Activated CD4-positive, alpha-beta T cell treated with anti-CD3 and anti-CD28 coated beads for 24 hours (primary cell): ENCODE measurements at places on chromosomes 4 and X.

DNA sequence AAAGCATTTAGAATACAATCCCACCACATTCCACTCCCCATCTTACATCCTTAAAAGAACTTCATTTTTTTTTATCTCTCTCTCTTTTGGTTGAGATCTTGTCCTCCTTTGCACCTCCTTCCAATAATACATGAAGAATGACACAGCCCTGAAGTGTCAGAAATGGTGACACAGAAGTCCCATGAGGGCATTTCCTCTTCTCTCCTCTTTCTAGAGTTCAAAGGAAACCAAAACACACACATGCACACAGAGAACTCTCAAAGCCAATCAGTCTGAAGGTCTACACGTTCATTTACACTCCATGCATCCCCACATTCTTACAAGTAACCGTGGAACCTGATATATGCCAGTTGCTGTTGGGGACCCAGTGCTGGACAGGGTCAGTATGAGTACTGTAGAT, 450.7 kb downstream of the HNRNPD start:
- DNase-seq: no peak

- DNase-seq: no peak
Measured at GRCh38 chrX:21158678-21159077, 215.5 kb upstream of the CNKSR2 start.

- no peak for DNase-seq
Measured at GRCh38 chrX:397575-397974, 10.9 kb upstream of the PPP2R3B start.

- no peak for DNase-seq
Measured at GRCh38 chr4:158998624-158999023, 104.3 kb upstream of the RAPGEF2 start.

DNA sequence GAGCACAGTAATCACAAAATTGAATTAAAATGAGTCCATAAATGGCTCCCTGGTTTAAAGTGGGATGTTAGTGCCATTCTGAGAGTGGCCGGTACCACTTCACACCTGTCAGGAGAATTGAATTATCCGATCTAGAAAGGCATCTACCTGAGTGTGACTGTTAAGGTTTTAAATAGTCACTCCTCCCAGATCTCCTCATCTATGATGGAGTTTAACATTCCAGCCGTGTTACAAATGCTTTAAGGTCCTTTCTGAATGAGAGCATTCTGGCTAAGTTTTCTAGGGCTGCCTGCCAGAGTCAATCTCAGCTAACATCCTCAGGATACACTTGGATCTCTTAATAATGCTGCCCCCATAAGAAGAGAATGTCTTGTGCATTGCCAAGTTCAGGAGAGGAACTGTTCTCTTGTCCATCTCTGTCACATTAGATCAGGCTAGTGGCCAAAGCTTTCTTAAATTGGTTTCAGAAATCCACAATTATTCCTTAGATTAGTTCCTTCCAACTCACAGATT, 231.1 kb downstream of the SLC39A8 start:
- DNase-seq: no peak

DNA sequence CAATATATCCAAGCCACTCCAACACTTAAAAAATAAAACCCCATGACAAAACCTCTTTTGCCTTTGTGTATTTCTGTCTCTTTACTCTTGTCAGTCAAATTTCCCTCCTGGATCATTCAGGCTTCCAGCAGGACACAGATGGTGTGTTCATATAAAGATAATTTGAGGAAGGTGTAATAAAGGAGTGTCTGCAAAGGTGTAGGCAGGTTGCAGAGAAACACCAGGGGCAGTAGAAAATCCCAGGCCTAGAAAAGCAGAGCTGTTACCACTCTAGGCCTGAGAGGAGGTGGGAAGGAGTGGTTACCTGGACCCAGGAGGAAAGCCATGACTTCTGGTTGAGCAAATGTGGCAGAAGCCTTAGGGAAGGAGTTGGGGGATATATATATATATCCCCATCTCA, 28.8 kb downstream of the CHRNA9 start:
- no peak for DNase-seq

DNA sequence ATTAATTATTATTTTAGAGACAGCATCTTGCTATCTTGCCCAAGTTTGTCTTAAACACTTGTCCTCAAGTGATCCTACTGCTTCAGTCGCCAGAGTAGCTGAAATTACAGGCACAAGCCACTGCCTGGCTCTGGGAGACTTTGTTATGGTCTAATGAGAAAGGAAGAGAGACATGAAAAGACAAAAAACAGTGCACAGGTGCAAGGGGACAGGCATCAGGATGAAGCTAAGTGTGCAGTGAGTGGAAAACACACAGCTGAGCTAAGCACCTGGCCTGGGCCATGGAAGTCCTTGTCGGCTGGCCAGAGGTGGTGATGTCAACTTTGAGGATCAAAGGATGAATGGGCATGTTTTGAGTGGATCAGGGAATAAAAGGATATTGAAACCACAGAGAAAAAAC, 102.7 kb downstream of the HS3ST1 start:
- DNase-seq: no peak
